Activated T-helper 1 cell treated with Interleukin-2 at 50 U/mL for 16 hours (primary cell): ENCODE measurements at places on chromosomes 12 and 14.

GRCh38 chr14:91374879-91375702, 42.5 kb downstream of the CCDC88C start:
- DNase-seq, result no peak

DNA sequence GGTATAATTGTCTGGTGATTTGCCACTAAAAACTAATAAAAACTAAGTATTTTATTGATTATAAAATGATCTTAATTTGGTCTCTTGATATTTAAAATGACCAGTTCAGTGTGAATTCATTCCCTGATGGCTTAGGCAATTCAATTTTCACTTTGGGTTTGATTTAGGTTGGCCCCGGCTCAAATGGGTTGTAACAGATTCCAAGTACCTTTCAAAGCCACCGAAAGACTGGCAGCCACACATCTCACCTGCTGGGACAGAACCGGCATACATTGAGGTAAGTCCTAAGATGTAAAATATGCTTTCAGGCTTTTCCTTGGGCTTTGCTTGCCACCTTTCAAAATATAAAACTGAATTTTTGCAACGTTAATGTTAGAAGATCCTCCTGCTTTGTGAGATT, 77.5 kb upstream of the ATF1 start:
- no peak for DNase-seq

DNA sequence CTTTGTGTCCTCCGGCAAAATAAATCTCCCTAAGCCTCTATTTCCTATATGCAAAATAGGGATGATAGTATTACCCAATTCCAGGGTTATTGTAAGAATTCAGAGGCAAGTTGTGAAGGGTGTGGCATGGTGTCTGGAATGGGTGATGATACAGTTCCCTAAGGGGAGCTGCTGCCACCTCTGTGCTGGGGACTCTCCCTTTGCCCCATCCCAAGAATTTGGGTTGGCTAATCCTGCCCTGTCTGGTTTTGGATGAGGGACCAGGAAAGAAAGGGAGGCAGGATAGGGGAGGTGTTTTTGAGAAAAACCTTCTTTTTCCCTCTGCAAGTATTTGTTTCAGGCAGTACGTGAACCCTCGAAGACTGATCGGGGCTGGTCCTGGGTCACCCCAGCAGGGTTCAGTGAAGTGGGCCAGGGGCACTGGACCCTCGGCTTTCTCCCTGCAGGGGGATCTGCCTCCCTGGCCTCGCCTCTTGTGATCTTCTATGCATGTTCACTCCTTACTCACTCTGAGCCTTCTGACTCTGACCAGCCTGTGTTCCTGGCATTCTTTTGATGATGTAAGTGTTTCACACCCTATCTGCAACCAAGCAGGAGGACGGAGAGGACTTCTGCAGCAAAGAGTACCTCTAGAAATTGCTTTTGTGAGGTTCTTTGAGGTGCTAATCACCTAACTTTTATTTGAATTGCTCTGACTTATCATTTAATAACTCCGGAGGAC, 60.8 kb downstream of the RASSF3 start:
- no peak for DNase-seq

DNA sequence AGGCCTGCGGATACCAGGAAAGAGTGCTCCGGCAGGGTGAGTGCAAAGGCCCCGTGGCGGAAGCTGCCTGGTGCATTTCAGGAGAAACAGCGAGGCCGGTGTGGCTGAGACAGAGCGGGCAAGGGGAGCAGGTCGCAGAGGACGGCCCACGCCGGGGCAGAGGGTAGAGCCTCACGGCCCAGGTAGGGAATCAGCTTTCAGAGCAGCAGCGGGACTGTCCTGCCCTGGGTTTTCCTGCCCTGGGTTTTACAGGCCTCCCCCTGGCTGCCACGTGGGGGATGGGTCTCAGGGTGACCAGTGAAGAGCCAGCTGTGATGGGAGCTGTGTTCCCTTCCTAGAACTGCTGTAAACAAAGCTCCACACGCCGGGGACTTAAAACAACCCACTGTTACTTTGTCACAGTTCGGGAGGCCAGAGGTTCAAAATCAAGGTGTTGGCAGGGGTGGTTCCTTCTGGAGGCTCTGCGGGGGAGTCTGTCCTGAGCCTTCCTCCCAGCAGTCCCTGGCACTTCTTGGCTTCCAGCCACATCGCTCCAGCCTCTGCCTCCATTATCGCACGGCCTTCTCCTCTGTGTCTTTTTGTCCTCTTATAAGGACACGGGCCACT, 10.4 kb downstream of the NCOR2 start:
- DNase-seq, result no peak

DNA sequence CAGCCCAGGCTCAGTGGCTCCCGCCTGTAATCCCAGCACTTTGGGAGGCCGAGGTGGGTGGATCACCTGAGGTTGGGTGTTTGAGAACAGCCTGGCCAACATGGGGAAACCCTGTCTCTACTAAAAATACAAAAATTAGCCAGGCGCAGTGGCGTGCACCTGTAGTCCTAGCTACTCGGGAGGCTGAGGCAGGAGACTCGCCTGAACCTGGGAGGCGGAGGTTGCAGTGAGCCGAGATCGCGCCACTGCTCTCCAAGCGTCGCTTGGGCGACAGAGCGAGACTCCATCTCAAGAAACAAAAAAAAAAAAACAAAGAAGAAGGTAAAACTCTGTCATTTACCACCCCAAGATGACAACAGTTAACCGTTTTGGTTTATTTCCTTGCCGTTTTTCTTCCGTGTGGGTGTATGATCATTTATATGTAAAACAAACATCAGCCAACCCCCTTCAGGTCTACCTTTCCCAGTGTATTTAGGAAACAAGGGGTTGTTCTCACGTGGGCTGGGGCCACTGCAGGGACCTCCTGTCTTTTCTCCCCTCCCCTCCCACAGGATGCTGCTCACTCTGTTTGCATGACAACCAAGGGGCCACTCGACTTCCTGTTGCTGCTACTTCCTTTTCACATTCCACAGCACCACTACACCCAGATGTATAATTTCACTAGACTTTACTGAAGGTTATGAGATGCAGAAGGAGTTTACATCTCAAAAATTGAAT, 13.6 kb downstream of the TTC9 start:
- peak; percentile 59 for DNase-seq

GRCh38 chr14:49767571-49768300, at the start of gene KLHDC2:
TSS of gene KLHDC2 (plus strand) at chr14:49768153. CDS start at chr14:49768469, 316 bp downstream.
- peak; percentile 84 for DNase-seq

DNA sequence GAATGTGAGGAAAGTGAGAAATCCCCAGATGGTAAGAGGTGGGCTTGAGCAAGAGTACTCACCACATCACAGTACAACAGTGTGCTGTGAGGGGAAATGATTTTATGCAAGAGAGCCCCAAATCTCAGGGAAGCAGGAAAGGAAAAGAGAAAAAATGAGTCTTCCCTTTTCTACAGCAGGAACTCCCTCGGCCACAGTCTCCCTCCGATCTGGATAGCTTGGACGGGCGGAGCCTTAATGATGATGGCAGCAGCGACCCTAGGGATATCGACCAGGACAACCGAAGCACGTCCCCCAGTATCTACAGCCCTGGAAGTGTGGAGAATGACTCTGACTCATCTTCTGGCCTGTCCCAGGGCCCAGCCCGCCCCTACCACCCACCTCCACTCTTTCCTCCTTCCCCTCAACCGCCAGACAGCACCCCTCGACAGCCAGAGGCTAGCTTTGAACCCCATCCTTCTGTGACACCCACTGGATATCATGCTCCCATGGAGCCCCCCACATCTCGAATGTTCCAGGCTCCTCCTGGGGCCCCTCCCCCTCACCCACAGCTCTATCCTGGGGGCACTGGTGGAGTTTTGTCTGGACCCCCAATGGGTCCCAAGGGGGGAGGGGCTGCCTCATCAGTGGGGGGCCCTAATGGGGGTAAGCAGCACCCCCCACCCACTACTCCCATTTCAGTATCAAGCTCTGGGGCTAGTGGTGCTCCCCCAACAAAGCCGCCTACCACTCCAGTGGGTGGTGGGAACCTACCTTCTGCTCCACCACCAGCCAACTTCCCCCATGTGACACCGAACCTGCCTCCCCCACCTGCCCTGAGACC, 7.8 kb downstream of the ATN1 start:
- no peak for DNase-seq

GRCh38 chr14:26741711-26742212, 143.9 kb upstream of the NOVA1 start:
- DNase-seq, result no peak

GRCh38 chr12:114013575-114014345, 47.6 kb upstream of the RBM19 start:
- DNase-seq, result no peak

GRCh38 chr14:73829526-73830431, 21.9 kb upstream of the PTGR2 start:
- DNase-seq, result no peak

DNA sequence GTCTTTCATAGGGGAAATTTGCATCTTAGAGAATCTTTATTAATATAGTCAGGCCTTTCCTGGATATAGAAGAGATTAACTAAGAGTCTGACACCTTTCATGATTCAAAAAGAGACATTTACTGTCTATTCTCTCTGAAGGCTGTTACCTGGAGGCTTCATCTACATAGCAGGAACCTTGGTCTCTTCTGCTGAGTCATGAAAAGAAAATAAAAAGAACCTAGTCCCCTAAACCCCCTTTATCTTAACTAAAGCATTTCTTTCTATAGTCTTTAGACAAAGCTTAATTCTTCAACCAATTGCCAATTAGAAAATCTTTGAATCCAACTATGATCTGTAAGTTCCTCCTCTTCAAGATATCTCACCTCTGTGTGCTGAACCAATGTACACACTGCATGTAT, 33.1 kb downstream of the RPS29 start:
- DNase-seq, result no peak

GRCh38 chr12:57727758-57728395, 10.7 kb downstream of the AGAP2 start:
- DNase-seq, result no peak

DNA sequence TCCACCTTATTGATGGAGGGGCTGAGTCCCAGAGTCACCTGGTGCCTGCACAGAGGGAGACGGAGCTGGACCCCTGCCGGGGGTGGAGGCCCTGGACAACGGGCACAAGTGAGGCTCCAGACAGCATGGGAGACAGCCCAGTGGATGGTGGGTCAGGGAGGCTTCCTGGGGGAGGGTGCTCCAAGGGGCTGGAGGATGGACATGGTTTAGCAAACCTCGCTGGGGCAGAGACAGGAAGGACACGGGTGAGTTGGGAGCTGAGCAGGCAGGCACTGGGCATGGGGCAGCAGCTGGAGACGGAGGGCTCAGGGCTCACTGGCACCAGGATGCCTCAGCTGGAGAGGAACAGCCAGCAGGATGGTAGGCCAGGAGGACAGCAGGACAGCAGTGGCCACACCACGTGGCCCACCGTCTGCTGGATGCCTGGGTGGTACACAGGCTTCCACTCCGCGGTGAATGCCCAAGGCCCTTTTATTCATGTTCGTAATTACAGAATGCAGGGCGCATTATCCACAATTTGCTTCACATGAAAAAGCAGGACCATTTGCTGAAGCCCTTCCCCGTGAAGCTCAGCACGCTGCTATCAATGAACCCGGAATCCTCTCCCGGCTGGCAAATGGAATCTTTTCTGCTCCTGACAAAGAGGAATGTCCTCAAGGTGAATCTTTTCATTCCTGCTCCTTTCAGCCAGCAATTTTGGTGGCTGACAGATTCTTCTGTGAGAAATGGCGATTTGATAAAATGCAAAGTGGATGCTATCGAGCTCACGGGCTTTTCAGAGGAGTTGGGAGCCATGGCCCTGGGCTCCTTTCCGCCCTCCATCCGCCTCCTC, 138.1 kb upstream of the C14orf180 start:
- DNase-seq, result no peak

DNA sequence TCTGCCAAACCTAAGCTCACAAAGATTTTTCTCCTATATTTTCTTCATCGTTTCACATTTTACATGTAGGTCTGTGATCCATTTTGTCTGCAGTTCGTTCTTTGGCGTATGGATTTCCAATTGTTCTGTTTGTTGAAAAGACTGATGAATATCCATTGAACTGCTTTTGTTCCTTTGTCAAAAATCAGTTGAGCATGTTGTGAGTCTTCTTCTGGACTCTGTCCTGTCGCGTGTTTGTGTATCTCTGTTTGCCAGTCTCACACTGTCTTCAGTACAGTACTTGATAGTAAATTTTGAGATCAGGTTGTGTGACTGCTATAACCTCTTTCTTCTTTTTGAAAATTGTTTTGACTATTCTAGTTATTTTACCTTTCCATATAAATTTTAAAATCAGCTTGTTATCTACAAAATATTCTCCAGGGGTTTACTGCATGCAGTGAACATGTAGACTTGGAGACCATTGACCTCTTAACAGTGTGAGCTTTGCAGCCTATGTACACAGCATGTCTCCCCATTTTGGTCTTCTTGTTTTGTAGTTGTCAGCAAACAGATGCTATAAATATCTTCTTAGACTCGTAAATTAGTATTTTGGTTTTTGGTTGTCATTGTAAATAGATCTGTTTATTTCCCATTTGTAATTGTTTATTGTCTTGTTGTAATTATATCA, 94.0 kb upstream of the DYNC1H1 start:
- no peak for DNase-seq

DNA sequence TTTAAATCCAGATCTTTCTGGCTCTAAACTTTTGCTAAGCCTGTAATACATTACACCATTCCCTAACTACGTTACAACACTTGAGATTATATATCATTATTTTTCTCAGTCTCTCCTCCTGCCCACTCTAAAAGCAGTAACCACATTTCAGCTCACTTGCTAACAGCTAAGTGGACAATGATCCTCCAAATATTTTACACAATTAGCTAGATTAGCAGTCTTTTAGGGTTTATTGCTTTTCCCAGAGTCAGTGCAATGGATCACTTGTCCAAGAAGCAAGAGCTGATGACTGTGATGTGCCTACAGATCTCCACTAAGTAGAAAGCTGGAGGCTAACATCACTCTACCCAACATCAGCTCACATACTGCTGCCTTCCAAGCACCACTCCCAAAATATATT, 17.6 kb downstream of the CPNE8 start:
- no peak for DNase-seq

GRCh38 chr14:76961631-76962302, 66.7 kb downstream of the IRF2BPL start:
- DNase-seq, result peak; percentile 86

DNA sequence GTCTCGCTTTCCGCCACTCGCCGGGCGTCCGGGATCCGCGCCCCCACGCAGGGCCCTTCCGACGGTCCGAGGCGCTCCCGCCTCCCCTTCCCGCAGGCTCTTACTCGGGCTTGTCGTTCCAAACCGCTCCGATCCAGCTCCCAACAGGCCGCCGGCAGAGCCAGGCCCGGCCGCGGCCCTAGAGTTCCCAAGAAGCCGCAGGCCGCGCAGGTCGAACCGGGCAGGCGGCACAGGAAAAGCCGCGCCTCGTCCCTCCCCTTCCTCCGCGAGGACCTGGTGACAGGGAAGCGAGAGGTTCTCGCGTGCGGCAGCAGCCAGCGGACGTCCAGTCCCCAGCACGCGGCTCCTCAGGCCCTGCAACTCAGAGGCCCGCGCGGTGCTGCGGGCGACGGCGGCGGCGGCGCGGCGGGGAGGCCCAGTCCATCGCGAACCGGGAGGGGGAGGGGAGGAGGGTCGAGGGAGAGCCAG, 272 bp downstream of the HECTD1 start:
- DNase-seq, result no peak

- DNase-seq, result no peak
These were observed 5.9 kb upstream of the EP400 start for GRCh38 chr12:131943876-131944275.

GRCh38 chr12:9636851-9637206, 29.1 kb upstream of the KLRB1 start:
- DNase-seq, result no peak

- no peak for DNase-seq
These were observed 282.1 kb upstream of the GRIP1 start for GRCh38 chr12:66960704-66961690.
